ENCODE measurements at places on chromosomes 16 and 17.

DNA sequence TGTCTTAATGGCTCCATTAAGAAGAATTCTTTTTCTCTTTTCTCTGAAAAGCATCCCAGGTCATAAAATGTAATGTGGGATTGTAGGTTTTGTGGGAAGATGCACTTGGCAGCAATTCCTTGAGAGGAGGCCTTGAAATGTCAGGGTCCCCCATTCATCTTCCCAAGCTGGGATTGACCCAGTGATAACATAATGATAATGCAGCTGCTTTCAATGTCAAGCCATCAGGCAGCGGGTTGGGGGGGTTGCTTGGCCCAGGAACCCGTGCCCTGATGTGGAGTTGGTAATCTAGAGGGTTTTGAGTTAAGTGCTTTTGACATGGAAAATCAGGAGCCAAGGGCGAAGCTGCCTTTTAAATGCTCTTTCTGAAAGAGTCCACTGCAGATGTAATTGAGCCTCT lies 484.0 kb downstream of the WWOX start:
- no peak for DNase-seq

- DNase-seq: no peak
Observed at GRCh38 chr17:16944334-16945135, 27.4 kb downstream of the TNFRSF13B start.

GRCh38 chr17:39611401-39612112 lies 3.8 kb upstream of the NEUROD2 start:
- DNase-seq: no peak

DNA sequence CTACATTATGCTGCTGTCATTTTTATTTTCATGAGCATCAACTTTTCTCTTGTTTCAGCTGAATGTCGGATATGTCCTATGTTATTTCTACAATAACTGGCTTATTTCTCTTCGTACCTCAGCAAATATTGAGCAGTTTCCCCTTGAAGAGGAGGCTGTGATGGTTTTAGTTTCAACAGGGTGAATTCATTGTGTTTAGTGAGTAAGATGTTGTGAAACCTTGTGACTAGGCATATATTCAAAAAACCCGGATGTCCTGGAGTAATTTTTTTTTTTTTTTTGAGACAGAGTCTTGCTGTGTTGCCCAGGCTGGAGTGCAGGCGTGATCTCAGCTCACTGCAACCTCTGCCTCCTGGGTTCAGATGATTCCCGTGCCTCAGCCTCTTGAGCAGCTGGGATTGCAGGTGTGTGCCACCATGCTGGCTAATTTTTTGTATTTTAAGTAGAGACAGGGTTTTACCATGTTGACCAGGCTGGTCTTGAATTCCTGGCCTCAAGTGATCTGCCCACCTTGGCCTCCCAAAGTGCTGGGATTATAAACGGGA lies 11.1 kb downstream of the CPD start:
- DNase-seq: no peak

- no peak for DNase-seq
Observed at GRCh38 chr16:54579106-54579728, 292.6 kb upstream of the IRX3 start.

GRCh38 chr16:72061564-72061963 lies 1.5 kb upstream of the HPR start:
- no peak for DNase-seq

- no peak for DNase-seq
Observed at GRCh38 chr17:45264988-45265387, 3.1 kb upstream of the SPATA32 start.

GRCh38 chr17:27310565-27311110 lies 16.7 kb downstream of the WSB1 start:
- no peak for DNase-seq

GRCh38 chr17:16975277-16975651 lies 3.3 kb upstream of the TNFRSF13B start:
- DNase-seq: no peak

- DNase-seq: no peak
Observed at GRCh38 chr16:8370374-8371270, 219.7 kb downstream of the TMEM114 start.

DNA sequence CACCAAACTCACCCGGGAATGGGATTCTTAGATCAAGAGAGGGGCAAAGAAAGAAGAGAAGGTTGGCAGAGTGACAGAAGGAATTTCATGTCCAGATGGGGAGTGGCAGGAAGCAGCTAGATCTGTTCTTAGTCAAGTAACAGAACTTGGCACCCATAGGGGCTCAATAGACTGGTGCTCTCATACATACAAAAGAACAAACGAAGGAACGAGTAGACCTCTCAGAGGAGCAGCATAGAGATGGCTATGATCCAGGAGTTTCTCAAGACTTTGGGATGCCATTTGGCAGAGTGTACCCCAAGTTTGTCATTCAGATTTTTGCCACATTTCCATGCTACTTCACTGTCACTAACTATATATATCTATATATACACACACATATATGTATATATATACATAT lies 47.9 kb downstream of the GINS3 start:
- DNase-seq: no peak

- DNase-seq: no peak
Observed at GRCh38 chr17:76674600-76674999, 31.0 kb upstream of the ST6GALNAC1 start.

Measured in HTR-8/SVneo (cell line).